Daoy (cell line): ENCODE measurements at places on chromosomes 2 and 18. TPM values are rescaled to one million over a fixed set of nuclear protein-coding genes. Genes with fewer than 3 reads are reported as not detected.

EN1 gene
- 1.8 and 3.2 TPM in 2 replicates for total RNA-seq

- no peak for DNase-seq
Measured at GRCh38 chr2:238793801-238794449, 54.0 kb upstream of the TWIST2 start.

GYPC gene
- total RNA-seq = 23.6 and 33.4 TPM in 2 replicates

DNA sequence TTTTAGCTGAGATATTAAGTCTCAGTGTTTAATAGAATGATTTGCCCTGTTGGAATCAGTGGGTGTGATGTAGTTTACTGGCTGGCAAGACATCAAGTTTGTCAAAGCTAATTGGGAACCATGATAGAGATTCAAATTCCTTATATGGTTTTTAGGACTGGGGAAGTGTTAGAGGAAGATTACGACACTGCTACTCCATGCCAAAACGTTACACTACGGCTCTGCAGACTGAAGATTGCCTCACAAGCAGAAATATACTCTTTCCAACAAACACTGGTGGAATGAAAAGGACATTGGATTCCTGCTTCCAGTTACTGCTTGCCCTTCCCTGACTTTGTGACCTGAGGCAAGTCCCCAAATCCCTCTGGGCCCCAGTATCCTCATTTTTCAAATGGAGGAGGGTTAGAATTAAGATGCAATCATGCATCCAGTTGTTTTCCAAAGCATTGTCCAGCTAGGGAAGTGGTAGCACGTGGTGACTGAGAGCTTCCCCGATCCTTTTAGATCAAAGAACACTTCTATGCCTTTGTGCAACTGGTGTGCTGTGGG is 147.6 kb downstream of the CDC42EP3 start:
- DNase-seq = peak; percentile 27

GRCh38 chr2:70712916-70713315 is 55.1 kb downstream of the ADD2 start:
- DNase-seq = no peak

DNA sequence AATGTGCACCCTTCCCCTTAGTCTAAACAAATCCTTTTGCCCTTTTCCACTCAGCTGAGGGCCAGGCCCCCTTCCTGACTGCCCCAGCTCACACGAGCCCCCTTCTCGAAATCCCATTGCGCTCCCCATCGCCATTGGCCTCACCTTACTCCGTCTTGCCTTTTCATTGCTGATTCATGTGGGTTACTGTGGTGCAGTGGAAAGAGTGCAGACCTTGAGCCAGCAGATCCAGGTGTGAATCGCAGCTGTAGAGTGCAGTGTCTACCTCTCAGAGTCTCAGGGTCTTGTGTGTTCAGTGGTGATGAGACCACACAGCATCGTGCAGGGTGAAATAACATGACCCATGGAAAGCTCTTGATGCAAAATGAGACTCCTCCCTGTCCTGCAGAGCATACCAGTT is 132.4 kb upstream of the APCDD1 start:
- no peak for DNase-seq

- DNase-seq = no peak
Measured at GRCh38 chr2:62475172-62476011, 30.6 kb downstream of the TMEM17 start.

NTSR2 gene
- total RNA-seq = not detected in 2 replicates

- no peak for DNase-seq
Measured at GRCh38 chr2:1685078-1685956, 59.0 kb downstream of the PXDN start.
